Vagina (tissue), 2 donors: ENCODE measurements at places on chromosomes 4 and X. TPM values are rescaled to one million over a fixed set of nuclear protein-coding genes. Genes with fewer than 3 reads are reported as not detected.

- DNase-seq = no peak
- H3K27me3 ChIP-seq = no peaks in the 10 kb centered on the region
- H3K4me1 ChIP-seq = no peaks in the 10 kb centered on the region
- no peak overlapping the region for H3K4me3 ChIP-seq
- H3K36me3 ChIP-seq = no peaks in the 10 kb centered on the region
Observed at GRCh38 chr4:40164459-40164858, 32.4 kb upstream of the RHOH start.

GRCh38 chrX:120446498-120446897, 22.6 kb downstream of the LAMP2 start:
- H3K4me1 ChIP-seq = peaks cover 9% of the 10 kb centered on the region
- no peaks in the 10 kb centered on the region for H3K27me3 ChIP-seq
- no peak for DNase-seq
- H3K4me3 ChIP-seq = no peak overlapping the region
- H3K36me3 ChIP-seq = no peaks in the 10 kb centered on the region

GRCh38 chrX:23845351-23845817, 62.4 kb downstream of the APOO start:
- no peak overlapping the region for H3K4me3 ChIP-seq
- no peaks in the 10 kb centered on the region for H3K4me1 ChIP-seq
- H3K36me3 ChIP-seq = no peaks in the 10 kb centered on the region
- no peaks in the 10 kb centered on the region for H3K27me3 ChIP-seq

USP17L28 gene
- total RNA-seq = not detected

GRCh38 chr4:13493793-13494192, 9.7 kb upstream of the RAB28 start:
- H3K4me1 ChIP-seq = no peaks in the 10 kb centered on the region
- no peak overlapping the region for H3K27ac ChIP-seq
- H3K27me3 ChIP-seq = no peaks in the 10 kb centered on the region
- no peak for DNase-seq
- H3K4me3 ChIP-seq = no peak overlapping the region

SPOCK3 gene
- total RNA-seq = 0.74 TPM

DNA sequence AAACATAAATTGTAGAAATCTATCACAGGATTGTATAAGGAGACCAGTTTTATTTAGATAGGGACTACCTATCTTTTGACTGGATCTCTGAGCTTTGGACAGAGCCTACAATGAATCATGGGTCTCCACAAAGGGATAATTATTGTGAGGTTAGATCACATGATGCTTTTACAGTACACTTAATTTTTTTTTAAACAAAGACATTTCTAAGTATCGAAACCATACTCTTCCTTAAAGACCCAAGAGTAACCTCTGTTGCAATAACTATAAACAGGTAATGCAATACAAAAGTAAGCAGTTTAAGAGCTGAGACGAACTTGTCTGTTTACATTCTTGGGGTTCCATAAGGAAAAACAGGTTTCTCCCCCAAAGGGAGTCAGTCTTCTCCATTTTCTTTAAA, 64.3 kb upstream of the GABRE start:
- no peak overlapping the region for H3K4me3 ChIP-seq
- no peaks in the 10 kb centered on the region for H3K36me3 ChIP-seq
- no peak overlapping the region for H3K27ac ChIP-seq

DNA sequence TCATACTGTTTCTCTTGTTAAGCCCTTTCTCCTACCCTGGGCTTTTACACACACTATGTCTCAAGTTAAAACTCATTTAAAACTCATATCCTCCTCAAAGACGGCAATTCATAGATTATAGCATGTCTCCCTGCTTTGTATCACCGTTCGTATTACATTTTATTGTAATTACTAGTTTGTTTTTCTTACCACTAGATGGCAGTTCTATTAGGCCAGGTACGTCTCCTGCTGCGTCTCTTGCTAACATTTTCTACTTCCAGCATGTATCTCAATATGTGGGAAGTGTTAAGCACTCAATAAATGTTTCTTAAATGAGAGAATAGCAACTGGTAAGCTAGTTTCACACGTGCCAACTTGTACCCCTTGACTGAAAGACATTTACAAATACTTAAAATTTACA, 450.3 kb upstream of the PCDH7 start:
- H3K27ac ChIP-seq = no peak overlapping the region
- H3K4me1 ChIP-seq = no peaks in the 10 kb centered on the region
- H3K36me3 ChIP-seq = no peaks in the 10 kb centered on the region

- no peak overlapping the region for H3K27ac ChIP-seq
- no peaks in the 10 kb centered on the region for H3K27me3 ChIP-seq
- H3K4me1 ChIP-seq = no peaks in the 10 kb centered on the region
- H3K36me3 ChIP-seq = no peaks in the 10 kb centered on the region
Observed at GRCh38 chr4:157898836-157899605, 273.8 kb downstream of the GASK1B start.

GRCh38 chr4:4677556-4678522, 136.0 kb upstream of the STX18 start:
- no peaks in the 10 kb centered on the region for H3K36me3 ChIP-seq
- H3K27me3 ChIP-seq = no peaks in the 10 kb centered on the region
- H3K27ac ChIP-seq = peak overlapping the region; percentile 31

FRAS1 gene
- total RNA-seq = 8.8 TPM
